ENCODE measurements at places on chromosomes 11 and 22.

- no peak for DNase-seq
These were observed 308.3 kb upstream of the NCAM1 start for GRCh38 chr11:112652786-112653390.

GRCh38 chr11:122715548-122716440 is 60.3 kb downstream of the UBASH3B start:
- no peak for DNase-seq

DNA sequence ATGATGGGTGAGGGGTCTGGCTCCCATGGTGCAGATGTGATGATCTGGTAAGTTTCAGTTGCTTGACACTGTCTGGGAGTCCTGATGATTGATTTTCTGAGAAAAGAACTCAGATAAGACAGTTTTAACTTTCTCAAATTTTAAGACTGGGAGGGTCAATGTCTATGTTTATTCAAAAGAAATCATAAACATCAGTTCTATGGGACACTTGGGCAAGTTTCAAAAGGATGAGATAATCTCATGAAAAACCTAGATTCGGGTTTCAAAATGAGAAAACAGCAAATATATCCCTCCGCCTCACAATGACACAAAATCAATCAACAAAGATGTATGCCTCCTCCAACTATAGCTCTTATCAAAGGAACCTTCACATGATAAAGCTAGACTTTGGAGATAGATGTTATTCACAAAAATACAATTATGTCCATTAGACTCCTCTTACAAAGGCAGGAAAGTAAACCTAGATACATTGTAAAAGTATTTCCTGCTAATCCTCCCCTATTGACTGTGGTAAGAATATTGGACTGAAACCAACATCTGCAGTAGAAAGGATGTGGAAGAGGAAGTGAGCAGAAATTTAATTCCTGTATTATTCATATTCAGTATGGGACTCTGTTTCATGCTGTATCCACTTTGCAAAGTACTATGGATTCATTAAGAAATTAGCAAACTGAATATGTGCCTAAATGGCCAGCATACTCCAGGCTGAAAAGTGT is 21.6 kb downstream of the SVIP start:
- DNase-seq: no peak

GRCh38 chr11:36586543-36586942 is 7.8 kb upstream of the IFTAP start:
- no peak for DNase-seq

DNA sequence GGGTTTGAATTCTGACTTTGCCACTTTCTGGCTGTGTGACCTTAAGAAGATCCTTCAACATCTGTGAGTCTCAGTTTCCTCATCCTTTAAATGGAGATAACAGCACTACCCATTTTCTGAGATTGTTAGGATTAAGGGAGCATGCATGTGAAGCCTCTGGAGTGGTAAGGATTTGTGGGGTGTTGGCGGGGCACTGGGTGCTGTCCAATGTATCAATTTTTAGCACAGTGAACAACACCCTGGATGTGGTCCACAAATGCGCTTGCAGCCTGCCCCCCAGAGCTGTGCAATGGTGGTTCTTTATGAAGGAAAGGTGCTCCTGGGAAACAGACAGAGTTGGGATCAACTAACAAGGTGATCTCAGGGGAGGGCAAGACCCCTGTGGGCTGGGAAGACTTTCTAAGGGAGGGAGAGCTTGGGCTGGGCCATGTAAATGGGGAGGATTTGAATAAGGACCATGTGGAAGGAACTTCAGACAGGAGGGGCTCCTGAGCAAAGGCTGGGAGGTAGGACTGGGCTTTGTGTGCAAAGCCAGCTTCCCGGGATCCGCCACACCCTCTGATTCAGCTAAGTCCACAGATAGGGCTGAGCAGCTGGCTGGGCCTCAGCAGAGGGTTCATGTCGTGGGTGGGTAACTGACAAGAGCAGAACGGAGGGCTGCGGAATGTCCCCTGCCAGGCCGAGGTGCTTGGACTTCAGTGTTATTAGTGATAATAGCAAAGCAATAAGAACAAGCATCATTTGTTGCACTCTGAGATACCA is 22.7 kb upstream of the RASD2 start:
- no peak for DNase-seq

GRCh38 chr11:32968541-32968940 is 47.1 kb upstream of the DEPDC7 start:
- DNase-seq: no peak

DNA sequence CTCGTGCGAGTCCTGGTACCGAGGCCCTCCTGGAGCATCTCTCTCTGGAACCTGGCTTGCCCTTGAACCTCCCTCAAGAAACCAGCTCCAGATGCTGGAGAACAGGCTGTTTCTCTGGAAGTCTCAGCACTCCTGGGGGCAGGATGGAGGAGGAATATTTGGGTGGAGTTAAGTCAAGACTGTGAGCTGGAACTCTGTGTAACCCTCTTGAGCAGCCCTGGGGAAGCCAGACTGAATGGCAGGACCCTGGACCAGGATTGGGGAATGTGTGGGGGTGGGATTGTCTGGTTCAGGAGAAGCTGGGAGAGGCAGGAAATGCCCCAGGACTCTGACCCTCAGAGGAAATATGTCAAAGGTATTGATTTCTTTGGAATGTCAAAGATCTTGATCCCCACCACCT is 7.7 kb downstream of the CREB3L1 start:
- DNase-seq: no peak

GRCh38 chr22:27912101-27912500 is 7.0 kb downstream of the PITPNB start:
- DNase-seq: no peak

GRCh38 chr11:41872426-41872825 is 413.0 kb upstream of the LRRC4C start:
- no peak for DNase-seq

GRCh38 chr11:44537679-44538078 is 27.8 kb upstream of the CD82 start:
- DNase-seq: no peak

GRCh38 chr22:49934891-49935557 is 16.6 kb downstream of the CRELD2 start:
- DNase-seq: no peak

GRCh38 chr11:121191818-121192217 is 90.8 kb downstream of the TECTA start:
- DNase-seq: no peak

- no peak for DNase-seq
These were observed 548.5 kb downstream of the BUD13 start for GRCh38 chr11:116224154-116224888.

DNA sequence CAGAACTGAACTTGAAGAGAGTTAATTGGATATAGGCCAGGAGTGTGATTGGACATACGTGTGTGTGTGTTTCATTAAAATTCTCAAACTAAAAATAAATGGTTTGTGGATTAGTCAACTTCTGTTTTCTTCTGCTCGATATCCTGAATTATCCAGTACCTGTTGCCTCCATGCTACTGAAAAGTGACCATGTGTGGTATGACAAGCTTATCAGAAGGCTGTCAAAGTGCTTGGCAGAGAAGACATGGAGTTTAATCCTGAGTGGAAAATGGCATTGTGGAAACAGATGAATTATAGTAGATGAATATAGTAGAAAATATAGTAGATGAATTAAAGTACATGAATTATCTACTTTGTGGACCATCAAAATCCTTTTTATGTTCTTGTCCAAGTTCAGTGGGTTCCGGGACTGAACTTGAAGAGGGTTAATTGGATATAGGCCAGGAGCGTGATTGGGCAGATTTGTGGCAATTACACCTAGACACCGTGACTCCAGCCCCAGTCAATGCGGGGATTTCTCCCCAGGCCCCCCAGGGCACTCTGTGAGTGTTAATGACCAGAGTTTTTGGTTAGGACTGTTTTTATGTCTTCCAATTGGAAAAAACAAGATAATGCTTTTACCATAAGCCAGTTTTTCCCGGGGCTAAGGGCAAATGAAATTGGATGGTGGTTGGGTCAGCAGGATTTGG is 30.1 kb downstream of the GRAMD1B start:
- no peak for DNase-seq

Data from cortex of kidney (tissue), 1 donor.